GM23338 (cell line): ENCODE measurements at places on chromosomes 2 and 18. TPM values are rescaled to one million over a fixed set of nuclear protein-coding genes. Genes with fewer than 3 reads are reported as not detected.

DNA sequence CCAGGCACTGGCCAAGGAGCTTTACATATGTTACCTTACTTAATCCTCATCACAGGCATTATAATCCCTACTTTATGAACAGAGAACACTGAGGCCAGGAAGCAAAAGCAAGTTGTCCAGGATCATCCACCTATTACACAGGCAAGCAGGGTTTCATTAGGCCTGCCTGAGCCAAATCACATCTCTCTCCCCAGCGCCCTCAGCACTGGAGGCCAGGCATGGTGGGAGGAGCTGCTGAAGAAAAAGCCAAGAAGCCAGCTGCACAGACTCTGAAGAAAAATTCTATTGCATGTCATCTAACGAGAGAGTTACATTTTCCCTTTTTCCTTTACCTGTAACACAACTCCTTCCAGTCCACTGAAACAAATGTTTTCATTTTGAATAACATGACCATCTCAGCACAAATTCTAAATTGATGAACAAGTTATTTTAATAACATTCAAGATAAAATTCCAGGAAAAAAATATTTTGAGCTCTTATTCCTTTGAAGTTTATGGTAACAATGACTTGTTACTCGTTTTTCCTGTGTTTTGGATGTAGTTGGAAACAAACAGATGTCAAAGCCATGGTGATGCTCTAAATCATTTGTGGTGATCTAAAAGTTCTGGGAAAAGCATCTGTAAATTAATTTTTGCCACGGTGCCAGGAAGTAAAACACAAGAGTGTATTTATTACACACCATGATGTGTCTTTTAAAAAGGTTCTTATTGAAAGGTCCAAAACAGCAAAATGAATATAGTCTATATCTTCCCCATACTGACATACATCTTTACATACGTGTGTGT is 139.0 kb upstream of the ITGB6 start:
- DNase-seq = no peak
- H3K4me3 ChIP-seq = no peak overlapping the region
- no peaks in the 10 kb centered on the region for H3K27me3 ChIP-seq

DNA sequence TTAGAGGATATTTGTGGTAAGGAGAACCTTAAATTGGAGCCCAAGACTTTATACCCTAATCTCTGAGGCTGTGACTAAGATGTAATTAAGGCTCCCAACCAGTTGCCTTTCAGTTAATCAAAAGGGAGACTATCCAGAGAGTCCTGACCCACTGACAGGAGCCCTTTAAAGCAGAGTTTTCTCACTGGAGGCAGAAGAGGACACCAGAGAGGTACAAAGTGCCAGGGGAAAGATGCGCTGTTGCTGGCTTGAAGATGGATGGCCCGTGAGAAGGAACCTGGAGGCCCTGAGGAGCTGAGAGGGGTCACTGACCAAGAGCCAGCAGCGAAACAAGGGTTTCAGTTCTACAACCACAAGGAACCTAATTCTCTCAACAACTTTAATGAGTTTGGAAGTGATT is 137.3 kb downstream of the TMEM131 start:
- H3K27ac ChIP-seq = no peak overlapping the region
- DNase-seq = peak; percentile 24
- H3K27me3 ChIP-seq = no peaks in the 10 kb centered on the region
- no peaks in the 10 kb centered on the region for H3K36me3 ChIP-seq

ABCG8 gene
- total RNA-seq = 0.31 and 0.35 TPM in 2 replicates

GRCh38 chr2:174334278-174334715 is 457 bp upstream of the SP9 start:
- H3K27ac ChIP-seq = no peak overlapping the region
- DNase-seq = peak; percentile 69
- peaks cover 99% of the 10 kb centered on the region for H3K27me3 ChIP-seq

DNA sequence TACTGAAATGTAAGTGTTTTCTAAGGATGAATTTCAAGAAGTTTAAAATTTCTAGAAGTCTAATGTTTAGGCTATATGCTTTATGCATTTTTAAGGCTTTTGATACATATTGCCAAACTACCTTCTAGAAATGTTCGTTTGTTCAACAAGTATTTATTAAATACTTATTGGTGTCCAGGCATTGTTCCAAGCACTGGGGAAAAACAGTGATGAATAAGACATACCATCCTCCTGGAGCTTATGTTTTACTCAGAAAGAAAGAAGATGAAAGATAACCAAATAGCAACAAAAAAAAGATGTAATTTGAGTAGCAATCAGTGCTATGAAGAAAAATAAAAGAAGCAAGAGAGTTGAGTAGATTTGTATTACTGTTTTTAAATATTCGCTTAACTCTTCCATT is 692.9 kb downstream of the SLC4A3 start:
- H3K4me3 ChIP-seq = no peak overlapping the region
- H3K27ac ChIP-seq = no peak overlapping the region
- H3K27me3 ChIP-seq = no peaks in the 10 kb centered on the region
- H3K4me1 ChIP-seq = no peaks in the 10 kb centered on the region

LRPPRC gene
- 200 and 211 TPM in 2 replicates for total RNA-seq

EGR4 gene
- total RNA-seq = not detected in 2 replicates
